Activated CD4-positive, alpha-beta T cell treated with anti-CD3 and anti-CD28 coated beads for 36 hours (primary cell): ENCODE measurements at places on chromosomes 1 and 21. TPM values are rescaled to one million over a fixed set of nuclear protein-coding genes. Genes with fewer than 3 reads are reported as not detected.

GRCh38 chr1:206559672-206559995, 52.3 kb downstream of the RASSF5 start:
- peak overlapping the region; percentile 95 for H3K4me3 ChIP-seq
- H3K36me3 ChIP-seq, result peaks cover 73% of the 10 kb centered on the region
- peaks cover 68% of the 10 kb centered on the region for H3K4me1 ChIP-seq
- peak; percentile 60 for DNase-seq
- peak overlapping the region; percentile 99 for H3K27ac ChIP-seq

DNA sequence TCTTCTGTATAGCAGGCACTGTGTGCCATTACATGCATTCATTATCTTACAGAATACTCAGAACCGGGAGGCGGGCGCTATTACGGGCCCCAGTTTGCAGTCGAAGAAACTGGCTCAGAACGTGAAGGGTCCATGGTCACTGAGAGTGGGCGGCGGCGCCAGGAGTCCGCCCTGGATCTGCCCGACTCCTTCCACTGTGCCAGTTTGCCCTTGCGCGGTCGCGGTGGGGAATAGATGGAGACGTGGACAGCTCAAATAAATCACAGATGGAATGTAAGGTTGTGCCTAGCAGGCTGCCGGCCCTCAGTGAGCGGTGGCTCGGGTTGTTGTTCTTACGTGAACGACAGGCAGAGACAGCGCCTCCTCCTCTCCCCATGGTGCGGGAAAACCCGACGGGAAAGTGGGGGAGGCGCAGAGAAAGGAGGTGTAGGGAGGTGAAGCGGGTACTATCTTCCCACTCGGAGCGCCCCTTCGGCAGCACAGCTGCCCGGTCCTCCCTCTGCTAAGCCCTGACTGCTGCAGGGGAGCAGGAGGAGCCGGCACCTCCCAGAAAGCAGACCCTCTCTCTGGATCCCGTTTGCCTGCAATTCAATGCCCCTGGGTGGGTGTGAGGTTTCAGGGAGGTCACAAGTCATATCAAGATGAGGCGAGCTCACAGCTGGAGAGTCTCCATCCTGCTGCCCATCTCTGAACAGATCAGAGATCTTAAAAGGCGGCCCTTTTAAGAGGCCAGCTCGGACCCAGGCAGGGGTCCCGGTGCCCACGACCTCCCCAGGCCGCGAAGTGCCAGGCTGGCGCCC, 1.1 kb downstream of the COL9A2 start:
- peaks cover 14% of the 10 kb centered on the region for H3K27me3 ChIP-seq
- H3K36me3 ChIP-seq, result no peaks in the 10 kb centered on the region
- peak overlapping the region; percentile 77 for H3K27ac ChIP-seq
- DNase-seq, result peak; percentile 61

DNA sequence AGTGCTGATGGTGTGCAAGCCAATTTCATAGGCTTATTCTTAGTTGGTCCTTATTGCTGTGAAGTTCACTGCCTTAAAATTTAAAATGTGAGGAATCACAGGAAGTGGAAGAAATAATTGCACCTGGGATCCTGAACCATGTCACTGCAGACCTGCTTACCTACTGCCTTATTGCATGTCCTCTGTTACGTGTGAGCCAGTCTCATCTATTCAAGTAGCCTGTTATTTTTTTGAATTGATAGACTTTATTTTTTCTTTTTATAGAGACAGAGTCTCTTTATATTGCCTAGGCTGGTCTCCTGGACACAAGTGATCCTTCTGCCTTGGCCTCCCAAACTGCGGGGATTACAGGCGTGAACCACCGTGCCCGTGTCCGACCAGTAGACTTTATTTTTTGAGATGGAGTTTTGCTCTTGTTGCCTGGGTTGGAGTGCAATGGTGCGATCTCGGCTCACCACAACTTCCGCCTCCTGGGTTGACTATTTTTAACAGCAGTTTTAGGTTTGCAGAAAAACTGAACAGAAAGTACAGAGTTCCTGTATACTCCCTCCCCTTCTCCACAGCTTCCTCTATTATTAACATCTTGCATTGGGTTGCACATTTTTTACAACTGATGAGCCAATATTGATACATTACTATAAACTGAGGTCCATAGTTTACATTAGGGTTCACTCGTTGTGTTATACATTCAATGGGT, 14.0 kb upstream of the DISC1 start:
- peak overlapping the region; percentile 81 for H3K27ac ChIP-seq
- peak; percentile 74 for DNase-seq
- H3K36me3 ChIP-seq, result peaks cover 14% of the 10 kb centered on the region
- H3K4me1 ChIP-seq, result peaks cover 49% of the 10 kb centered on the region

- H3K4me3 ChIP-seq, result no peak overlapping the region
- no peaks in the 10 kb centered on the region for H3K27me3 ChIP-seq
- peaks cover 6% of the 10 kb centered on the region for H3K4me1 ChIP-seq
- no peak overlapping the region for H3K27ac ChIP-seq
- no peak for DNase-seq
These were observed 7.2 kb upstream of the ATP1A1 start for GRCh38 chr1:116365857-116366256.

GRCh38 chr1:209766051-209766450, 10.2 kb downstream of the TRAF3IP3 start:
- no peaks in the 10 kb centered on the region for H3K27me3 ChIP-seq
- H3K27ac ChIP-seq, result peak overlapping the region; percentile 94
- peaks cover 73% of the 10 kb centered on the region for H3K36me3 ChIP-seq
- peaks cover 73% of the 10 kb centered on the region for H3K4me1 ChIP-seq
- H3K4me3 ChIP-seq, result peak overlapping the region; percentile 41
- DNase-seq, result peak; percentile 38

- H3K4me1 ChIP-seq, result peaks cover 30% of the 10 kb centered on the region
- DNase-seq, result no peak
- H3K27ac ChIP-seq, result peak overlapping the region; percentile 86
- H3K27me3 ChIP-seq, result no peaks in the 10 kb centered on the region
- no peak overlapping the region for H3K4me3 ChIP-seq
- no peaks in the 10 kb centered on the region for H3K36me3 ChIP-seq
These were observed 157.3 kb upstream of the RUNX1 start for GRCh38 chr21:35206141-35207125.

GRCh38 chr1:236476019-236476418, 47.8 kb upstream of the LGALS8 start:
- DNase-seq, result no peak
- H3K4me1 ChIP-seq, result no peaks in the 10 kb centered on the region
- no peak overlapping the region for H3K4me3 ChIP-seq
- no peak overlapping the region for H3K27ac ChIP-seq
- H3K36me3 ChIP-seq, result no peaks in the 10 kb centered on the region

DNA sequence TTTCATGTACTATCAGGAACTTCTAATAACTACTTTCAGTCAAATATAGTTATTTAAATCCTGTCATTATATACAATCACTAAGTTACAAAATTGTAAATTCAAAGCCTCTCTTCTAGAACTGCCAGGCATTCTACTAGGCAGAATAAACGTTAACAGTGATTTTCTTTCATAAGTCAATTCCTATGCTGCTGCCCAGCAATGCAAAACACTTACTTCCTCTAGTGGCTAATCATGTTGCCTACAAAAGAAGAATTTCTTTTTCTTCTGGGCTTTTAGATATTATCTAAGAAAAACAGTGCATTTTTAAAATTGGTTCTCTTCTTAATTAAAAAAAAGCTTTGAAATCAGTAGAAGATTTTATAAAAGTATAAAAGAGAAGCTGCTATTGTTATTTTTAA, 509.8 kb upstream of the ADAMTS5 start:
- H3K27ac ChIP-seq, result no peak overlapping the region
- H3K27me3 ChIP-seq, result no peaks in the 10 kb centered on the region
- no peak for DNase-seq
- H3K36me3 ChIP-seq, result no peaks in the 10 kb centered on the region
- H3K4me1 ChIP-seq, result no peaks in the 10 kb centered on the region

GRCh38 chr1:201215531-201216357, 25.1 kb downstream of the IGFN1 start:
- DNase-seq, result no peak
- H3K4me3 ChIP-seq, result no peak overlapping the region
- no peaks in the 10 kb centered on the region for H3K4me1 ChIP-seq
- H3K36me3 ChIP-seq, result no peaks in the 10 kb centered on the region

DNA sequence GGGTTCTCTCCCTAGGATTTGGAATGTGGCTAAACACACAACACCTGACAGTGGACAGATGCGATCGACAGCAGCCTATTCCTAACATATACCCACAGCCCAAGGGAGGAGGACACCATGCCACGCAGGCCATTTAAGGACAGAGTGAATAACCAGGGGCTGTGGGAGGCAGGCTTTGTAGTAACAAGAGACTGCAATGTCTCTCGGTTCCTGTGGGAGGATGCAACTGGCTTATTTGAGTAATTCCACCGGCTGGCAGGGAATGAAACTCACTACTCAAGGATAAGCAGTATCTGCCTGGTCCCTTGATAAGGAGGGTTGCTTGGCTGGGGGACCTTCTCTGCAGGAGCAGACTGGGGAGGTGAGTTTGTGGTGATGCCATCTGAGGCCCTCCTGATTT, 109.6 kb downstream of the PCP4 start:
- no peak overlapping the region for H3K27ac ChIP-seq
- H3K4me1 ChIP-seq, result no peaks in the 10 kb centered on the region
- H3K36me3 ChIP-seq, result no peaks in the 10 kb centered on the region
- DNase-seq, result no peak

- H3K4me1 ChIP-seq, result no peaks in the 10 kb centered on the region
- no peaks in the 10 kb centered on the region for H3K36me3 ChIP-seq
- no peak overlapping the region for H3K27ac ChIP-seq
- DNase-seq, result no peak
- no peak overlapping the region for H3K4me3 ChIP-seq
These were observed 27.7 kb downstream of the DSCAM start for GRCh38 chr21:40819071-40819900.

DNA sequence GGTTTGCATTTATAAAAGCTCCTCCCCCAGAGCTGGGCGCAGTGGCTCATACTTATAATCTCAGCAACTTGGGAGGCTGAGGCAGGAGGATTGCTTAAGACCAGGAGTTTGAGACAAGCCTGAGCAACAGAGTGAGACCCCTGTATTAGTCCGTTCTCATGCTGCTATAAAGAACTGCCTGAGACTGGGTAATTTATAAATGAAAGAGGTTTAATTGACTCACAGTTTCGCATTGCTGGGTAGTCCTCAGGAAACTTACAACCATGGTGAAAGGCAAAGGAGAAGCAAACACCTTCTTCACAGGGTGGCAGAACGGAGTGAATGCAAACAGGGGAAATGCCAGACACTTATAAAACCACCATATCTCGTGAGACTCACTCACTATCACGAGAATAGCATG, 52.5 kb downstream of the ZNF684 start:
- no peak overlapping the region for H3K27ac ChIP-seq
- H3K27me3 ChIP-seq, result no peaks in the 10 kb centered on the region
- H3K36me3 ChIP-seq, result no peaks in the 10 kb centered on the region
- H3K4me1 ChIP-seq, result peaks cover 12% of the 10 kb centered on the region

GRCh38 chr1:231395076-231395997, 26.8 kb downstream of the EGLN1 start:
- H3K27me3 ChIP-seq, result no peaks in the 10 kb centered on the region
- no peak overlapping the region for H3K27ac ChIP-seq
- H3K4me3 ChIP-seq, result no peak overlapping the region
- H3K4me1 ChIP-seq, result peaks cover 54% of the 10 kb centered on the region
- DNase-seq, result no peak
- peaks cover 5% of the 10 kb centered on the region for H3K36me3 ChIP-seq

- no peaks in the 10 kb centered on the region for H3K4me1 ChIP-seq
- no peak for DNase-seq
- no peak overlapping the region for H3K27ac ChIP-seq
- no peak overlapping the region for H3K4me3 ChIP-seq
- H3K27me3 ChIP-seq, result peaks cover 1% of the 10 kb centered on the region
- no peaks in the 10 kb centered on the region for H3K36me3 ChIP-seq
These were observed 38.7 kb downstream of the SNX7 start for GRCh38 chr1:98700228-98700627.

DNA sequence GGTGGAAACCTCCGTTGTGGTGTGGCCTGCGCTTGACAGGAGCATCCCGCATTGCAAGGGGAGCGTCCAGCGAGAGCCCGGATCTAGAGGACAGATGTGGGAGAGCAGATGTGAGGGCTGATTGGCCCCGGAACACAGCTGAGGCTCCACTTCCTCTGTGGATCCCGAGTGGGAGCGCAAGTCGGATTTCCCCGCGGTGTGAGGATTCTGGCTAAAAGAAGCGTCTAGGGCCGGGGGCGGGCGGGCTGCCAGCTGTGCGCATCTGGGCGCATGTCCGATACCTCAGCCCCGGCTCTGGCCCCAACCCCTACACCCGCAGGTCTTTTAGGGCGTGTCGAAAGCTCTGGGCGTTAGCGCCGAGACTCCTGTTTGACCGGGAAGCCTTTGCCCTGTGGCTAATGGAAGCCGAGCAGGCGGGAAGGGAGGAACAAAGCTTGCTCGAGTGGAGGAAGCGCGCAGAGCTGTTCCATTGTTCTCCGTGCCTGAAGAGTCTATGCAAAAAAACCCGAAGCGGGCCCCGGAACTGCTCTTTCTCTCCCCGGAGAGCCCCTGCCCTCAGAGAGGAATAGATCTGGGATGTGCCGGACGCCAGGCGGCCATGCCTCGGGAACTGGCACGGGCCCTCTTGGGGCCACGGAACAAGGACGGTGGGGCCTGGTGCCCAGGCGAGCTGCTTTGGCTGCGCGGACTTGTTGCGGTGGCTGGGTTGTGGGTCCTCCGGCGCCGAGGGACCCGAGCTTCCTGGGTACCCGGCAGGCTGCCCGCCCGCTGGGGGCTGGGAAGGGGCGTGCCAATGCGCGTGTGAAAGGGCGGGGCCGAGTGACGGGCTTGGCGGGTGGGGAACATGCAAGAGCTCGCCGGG, 111.1 kb downstream of the NAV1 start:
- no peaks in the 10 kb centered on the region for H3K36me3 ChIP-seq
- H3K4me1 ChIP-seq, result no peaks in the 10 kb centered on the region
- H3K27me3 ChIP-seq, result peaks cover 23% of the 10 kb centered on the region

GRCh38 chr1:203103216-203103615, 17.4 kb upstream of the MYOG start:
- H3K27ac ChIP-seq, result no peak overlapping the region
- peaks cover 28% of the 10 kb centered on the region for H3K27me3 ChIP-seq
- H3K36me3 ChIP-seq, result no peaks in the 10 kb centered on the region
- no peaks in the 10 kb centered on the region for H3K4me1 ChIP-seq
- no peak overlapping the region for H3K4me3 ChIP-seq

NBPF10 gene
- total RNA-seq, result 1.7 TPM

CTSS gene
- 31.4 TPM for total RNA-seq

SV2A gene
- 8.5 TPM for total RNA-seq

SH2D2A gene
- 189 TPM for total RNA-seq

FHAD1 gene
- 0.21 TPM for total RNA-seq

GBP6 gene
- total RNA-seq, result 0.46 TPM

CR1L gene
- not detected for total RNA-seq
